SW 1271 (cell line): ENCODE measurements at places on chromosomes 3 and 15.

DNA sequence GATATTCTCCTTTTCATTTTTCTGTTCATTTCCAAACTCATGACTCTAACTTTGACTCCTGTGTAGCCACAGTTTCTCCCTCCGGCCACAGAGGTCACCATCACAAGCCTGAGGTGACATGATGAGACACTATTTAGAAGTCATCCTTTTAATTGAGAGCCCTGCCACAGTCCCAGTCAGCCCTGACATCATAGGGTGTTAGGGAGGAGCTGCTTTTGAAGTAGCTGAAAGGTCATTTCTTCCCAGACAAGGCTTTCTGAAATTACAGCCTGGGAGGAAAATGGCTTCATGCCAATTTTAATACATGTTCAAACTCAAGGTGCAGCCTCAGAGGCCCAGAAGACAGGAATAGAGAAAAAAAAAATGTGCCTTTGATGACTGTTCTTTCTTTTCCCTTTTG is 532.8 kb upstream of the TGFBR2 start:
- DNase-seq = no peak

GRCh38 chr3:152083135-152083534 is 185.6 kb upstream of the MBNL1 start:
- DNase-seq = no peak

DNA sequence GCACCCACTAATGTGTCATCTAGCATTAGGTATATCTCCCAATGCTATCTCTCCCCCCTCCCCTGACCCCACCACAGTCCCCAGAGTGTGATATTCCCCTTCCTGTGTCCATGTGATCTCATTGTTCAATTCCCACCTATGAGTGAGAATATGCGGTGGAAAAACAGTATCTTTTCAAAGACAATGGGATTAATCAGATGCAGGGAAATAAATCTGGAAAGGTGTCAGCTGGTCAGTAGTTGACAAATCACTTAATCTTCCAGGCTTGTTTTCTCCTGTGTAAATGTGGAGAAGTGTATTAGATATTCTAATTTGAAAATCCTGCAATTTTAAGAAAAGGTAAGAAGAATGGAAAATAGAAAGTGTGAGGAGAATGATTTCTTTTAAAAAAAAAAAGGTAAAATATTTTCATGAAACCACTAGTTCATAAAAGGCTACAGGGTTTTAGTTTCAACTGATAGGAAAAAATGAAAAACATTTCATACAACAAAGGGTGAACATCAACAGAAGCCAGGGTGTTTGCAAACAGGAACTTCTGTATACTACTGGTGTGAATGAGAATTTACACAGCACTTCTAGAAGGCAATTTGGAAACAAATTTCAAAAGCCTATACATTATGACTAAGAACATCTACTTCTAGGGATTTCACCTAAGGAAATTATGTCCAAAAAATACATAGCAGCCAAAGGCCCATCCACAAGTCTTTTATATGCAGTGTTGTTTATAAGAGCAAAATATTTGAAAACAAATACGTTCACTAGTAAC is 113.5 kb downstream of the CBLB start:
- DNase-seq = no peak

DNA sequence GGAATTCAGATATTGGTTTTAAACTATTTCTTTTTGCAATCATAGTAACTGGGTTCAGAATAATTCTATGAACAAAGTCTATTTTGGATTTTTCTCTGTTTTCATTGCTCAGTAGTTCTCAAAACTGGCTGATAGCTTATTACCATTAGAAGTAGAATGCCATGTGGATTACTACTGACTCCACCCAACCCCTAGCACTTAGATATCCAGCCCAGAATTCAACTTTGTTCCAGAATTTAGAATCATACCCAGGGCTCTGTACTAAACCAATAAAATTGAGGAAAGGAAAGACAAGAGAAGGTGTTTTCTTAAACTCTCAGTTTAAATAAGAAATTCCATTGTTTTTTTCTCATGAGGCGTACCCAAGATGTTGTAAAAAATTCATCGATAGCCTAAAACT is 39.0 kb upstream of the ABHD10 start:
- DNase-seq = no peak

GRCh38 chr3:196287090-196287439 is 461 bp downstream of the PCYT1A start:
- DNase-seq = peak; percentile 27

DNA sequence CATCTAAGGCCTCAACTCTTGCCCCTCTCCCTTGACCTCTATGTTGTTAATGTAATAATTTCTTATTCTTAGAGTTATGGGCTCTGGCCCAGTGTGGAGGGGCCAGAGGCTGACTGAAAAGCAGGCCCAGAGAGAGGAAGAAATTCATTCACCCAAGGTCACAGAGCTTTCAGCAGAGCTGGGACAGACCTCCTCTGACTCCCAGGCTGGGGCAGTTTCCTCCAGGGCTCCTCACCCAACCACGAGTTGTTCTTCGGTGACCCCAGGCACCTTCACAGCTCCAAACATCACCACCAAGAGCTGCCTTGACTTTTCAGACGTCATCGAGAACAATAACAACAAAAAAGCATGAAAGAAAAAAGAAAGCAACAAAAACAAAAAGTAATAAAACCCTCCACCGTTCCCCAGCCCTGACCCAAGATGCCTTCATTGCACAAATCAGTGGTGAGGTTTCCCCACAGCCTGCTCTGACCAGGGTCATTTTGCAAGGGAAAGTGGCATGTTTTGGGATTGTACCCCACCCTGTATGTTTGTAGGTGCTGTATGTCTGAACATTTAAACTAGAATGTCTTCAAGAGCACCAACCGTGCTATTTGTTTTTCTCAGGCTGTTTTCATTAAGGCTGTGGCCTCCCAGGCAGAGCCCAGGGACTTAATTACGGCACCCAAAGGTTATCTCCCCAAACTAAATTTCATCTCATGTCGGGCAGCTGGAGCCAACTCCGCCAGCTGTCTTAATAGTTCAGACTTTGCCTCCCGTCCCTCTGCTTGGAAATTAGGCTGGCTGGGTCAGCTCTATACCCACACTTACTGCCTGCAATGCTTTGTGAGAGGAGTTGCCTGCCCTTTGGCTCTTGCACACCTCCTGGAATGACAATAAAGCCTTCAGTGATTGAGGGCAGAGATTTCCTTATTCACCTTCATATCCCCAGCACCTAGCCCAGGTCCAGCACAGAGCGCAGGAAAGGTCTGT is 173.8 kb downstream of the RPLP1 start:
- DNase-seq = no peak
